ENCODE measurements at places on chromosomes 4 and X. TPM values are rescaled to one million over a fixed set of nuclear protein-coding genes. Genes with fewer than 3 reads are reported as not detected.

DNA sequence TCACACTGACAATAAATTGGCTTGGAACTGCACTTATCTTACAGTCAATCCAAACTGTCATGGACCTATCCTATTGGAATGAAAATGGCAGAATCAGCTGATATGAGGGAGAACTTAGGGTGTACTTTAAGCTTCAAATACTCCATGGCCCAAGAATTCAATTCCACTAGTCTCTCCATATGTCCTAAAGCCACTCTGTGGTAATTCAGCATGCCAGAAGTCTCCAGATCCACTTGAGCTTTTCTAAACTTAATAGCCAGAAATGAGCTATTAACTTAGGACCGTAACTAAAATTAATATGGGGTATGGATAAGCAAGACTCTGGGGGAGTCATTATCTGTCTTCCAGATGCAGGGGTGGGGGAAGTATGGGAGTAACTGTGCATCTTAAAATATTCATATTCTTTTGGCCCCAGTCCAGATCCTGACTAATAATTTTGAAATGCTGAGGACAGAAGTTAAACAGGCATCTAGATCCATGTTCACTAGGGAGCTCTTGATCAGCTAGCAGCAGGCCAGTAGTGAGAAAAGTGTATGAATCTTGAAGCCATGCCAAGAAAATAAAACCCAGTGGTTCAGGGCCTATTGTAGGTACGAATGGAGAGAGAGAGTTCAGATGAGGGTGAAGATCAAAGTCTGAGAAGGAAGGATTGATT lies 167.6 kb downstream of the DKK2 start:
- peak; percentile 62 for DNase-seq

DNA sequence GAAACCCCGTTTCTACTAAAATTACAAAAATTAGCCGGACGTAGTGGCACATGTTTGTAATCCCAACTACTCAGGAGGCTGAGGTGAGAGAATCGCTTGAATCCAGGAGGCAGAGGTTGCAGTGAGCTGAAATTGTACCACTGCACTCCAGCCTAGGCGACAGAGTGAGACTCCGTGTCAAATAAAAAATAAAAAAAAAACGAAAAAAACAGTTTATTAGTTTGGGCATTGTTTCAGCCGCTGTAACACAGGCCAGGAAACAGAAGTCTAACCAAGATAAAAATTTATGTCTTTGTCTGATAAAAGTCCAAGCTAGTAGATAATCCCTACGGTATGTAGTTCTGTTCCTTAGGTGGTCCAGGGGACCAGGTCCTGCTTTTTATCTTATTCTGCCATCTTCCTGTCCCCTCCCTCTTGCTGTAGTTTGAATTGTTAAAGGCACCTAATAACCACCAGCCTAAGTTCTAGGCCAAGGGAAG lies 21.4 kb downstream of the USO1 start:
- DNase-seq: no peak

DNA sequence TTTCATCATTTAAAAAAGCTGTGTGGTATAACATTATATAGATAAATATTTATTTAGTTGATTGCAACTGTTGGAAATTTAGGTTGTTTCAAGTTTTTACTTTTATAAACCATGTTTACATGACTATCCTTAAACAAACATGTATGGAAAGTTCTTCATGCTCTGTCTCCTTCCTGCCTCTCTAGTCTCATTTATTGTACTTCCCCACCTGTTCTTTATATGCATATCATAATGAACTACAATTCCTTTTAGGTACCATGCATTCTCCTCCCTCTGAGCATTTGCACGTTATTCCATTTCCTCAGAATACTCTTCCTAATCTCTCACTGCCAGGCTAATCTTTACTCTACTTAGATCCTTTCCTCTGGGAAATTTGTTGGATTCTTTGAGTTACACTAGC lies 16.9 kb upstream of the ADH6 start:
- no peak for DNase-seq

IL2RG gene
- not detected for polyA plus RNA-seq

AWAT2 gene
- not detected for polyA plus RNA-seq

NELFA gene
- polyA plus RNA-seq: 15.7 TPM

- DNase-seq: peak; percentile 36
These were observed 52.4 kb downstream of the GLRB start for GRCh38 chr4:157128395-157128794.

LRRC66 gene
- polyA plus RNA-seq: 0.15 TPM

CT47B1 gene
- not detected for polyA plus RNA-seq

DNA sequence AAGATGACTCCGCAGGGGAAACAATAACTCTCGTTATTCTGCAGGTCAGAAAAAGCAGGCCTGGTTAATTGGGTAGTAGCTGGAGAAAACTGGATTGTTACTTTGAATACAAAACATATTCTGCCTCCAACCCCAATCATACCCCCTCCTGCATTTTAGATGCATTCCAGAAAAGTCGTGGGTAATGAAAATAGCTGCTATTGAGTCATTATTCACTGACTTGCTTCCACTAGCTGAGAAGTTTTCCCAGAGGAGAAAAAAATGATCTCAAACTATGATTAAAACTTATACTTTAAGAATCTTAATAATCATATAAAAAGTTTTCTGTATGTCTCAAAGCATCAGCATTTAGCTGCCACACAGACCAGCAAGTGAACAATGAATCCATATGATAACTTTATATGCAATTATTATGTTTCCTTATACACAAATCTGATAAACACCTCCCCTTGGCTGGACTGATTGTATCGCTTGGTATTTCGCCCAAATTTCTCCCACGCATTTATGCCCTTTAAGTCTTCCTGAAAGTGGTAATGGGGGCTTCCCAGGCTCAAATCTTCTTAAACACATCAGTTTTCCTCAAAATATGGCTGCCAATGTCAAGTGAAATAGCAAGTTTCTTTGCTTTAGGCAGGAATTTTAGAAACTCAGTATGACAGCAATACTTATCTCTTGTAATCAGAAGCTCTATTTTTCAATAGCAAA lies 181.0 kb downstream of the LDB2 start:
- no peak for DNase-seq

DNA sequence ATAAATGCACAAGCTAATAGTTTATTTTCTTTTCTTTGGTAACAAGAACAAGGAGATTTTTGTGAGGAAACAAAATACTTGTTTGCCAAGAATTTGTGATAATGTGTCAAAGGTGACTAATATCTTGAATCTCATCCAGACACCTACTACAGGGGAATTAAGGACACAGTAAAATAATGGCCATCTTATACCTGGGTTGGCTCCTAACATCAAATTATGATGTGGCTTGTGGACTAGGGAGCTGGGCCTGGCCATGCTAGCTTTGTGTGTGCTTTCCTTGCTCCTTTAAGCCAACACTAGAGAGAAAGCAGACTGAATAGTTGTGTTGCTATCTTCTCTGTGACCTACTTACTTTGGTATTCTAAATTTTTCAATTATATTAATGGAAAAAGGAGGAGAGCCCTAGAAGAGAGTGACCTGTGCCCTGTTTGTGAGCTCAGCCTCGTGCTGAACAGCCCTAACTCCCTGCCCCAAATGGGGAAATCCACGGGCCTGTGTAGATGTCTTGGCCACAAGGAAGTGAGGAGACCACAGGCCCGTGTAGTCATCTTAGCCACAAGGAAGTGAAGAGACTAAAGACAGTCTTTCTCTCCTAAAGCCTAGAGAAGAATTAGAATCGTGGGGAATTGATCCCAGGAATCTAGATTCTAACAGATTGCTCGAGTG lies 23.3 kb downstream of the ARHGAP24 start:
- peak; percentile 71 for DNase-seq

DNA sequence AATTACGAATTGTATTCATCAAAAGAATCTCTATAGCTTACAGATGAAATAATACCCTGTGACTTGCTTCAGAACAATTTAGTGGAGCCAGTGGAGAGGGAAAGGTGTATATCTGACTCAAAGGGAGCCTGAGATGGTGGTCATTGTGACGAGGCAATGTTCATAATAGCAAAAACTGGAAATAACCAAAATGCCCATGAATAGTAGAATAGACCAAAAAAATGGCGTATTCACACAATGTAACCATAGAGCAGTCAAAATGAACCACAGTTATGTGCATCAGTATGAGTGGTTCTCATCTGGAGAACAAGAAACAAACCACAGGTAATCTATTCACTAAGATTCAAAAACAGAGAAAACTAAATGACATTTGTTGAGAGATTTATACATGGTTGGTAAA lies 125.3 kb upstream of the CLNK start:
- DNase-seq: no peak

DNA sequence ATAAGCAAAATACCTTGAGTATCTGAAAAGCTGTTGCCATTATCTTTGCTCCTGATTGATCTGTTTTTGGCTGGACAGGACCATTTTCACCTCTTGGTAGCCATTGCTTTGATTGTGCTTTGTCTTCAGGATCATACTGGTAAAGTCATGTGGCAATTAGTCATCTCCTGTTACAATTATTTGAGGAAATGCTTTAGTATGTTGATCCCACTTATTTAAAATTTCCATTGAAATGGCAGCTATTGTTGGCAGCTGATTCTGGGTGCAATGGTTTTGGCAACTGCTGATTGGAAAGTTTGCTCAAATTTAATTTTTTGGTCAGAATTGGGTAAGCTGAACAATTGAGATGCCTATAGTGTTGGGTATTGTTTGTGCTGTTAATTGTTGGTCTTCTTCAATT lies 238.3 kb upstream of the TLL1 start:
- DNase-seq: peak; percentile 7

GRCh38 chrX:21946925-21947641 lies 6.6 kb downstream of the SMS start:
- peak; percentile 50 for DNase-seq

TENT5D gene
- polyA plus RNA-seq: not detected

- DNase-seq: no peak
These were observed 170.8 kb upstream of the SPANXN4 start for GRCh38 chrX:142854970-142855369.

CDX4 gene
- not detected for polyA plus RNA-seq

DNA sequence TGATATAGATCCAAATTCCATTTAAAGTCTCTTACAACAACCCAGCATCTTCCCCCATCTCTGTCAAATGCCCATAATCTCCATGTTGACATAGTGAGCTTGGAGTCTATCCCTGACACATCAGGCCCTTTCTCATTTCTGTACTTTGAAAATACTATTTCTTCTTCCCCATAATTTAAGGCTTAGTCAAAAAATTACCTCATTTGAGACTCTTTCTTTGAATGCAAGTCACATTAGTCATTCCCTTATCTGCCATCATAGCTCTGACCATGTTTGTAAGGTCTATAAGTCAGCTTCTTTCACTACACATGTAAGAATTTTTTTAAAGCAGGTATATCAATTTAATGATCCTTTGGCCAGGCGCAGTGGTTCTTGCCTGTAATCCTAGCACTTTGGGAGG lies 99.9 kb downstream of the DDX60 start:
- DNase-seq: peak; percentile 75
